ENCODE measurements at places on chromosomes 1 and 21.

GRCh38 chr21:41897700-41898099, 18.6 kb upstream of the PRDM15 start:
- DNase-seq = no peak

- no peak for DNase-seq
Observed at GRCh38 chr1:37726751-37727585, 34.7 kb downstream of the CDCA8 start.

GRCh38 chr1:167943541-167943940, 6.7 kb upstream of the MPC2 start:
- no peak for DNase-seq

DNA sequence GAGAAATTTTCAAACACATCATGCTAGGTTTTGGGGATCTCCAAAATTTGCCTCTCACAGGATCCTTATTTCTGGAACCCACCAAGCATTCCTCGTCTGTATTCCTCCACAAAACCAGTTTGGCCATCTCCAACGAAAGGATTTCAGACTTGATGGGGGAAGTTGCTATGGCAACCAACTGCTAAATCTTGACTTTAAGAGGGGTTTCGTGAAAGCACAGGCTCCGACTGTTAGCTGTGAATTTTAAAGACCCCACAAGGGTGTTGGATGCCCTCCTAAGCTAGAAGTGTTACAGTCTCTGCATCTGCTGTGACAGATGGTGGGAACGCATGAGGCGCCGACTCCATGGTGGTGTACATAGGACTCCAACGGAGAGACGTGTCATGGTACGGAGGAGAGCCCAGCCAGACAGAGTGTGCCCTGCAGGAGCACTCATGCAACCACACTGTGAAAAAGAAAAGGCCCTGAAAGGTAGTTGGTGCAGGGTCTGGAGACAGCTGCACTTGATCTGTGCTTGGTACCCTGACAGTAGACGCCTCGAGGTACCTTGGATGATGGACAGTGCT, 147.1 kb downstream of the ASTN1 start:
- peak; percentile 100 for DNase-seq

GRCh38 chr21:44761011-44761729, 40.5 kb downstream of the UBE2G2 start:
- DNase-seq = no peak

GRCh38 chr1:8777867-8778266, 39.6 kb downstream of the RERE start:
- no peak for DNase-seq

DNA sequence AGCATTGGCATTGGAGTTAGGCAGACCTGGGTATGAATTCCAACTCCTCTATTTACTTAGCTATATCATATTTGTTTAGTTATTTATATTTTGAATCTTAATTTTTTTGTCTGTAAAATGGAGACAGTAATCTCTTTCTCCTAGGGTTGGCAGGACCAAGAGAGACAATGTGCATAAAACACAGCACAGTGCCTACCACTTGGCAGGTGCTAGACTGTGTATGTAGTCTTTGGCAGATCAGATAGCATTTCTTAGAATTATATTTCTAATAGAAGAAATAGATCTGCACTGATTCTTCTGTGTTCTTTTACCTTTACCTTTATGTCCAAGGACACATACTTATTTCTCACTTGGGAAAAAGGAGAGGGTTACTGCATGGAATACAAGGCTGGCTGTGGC, 177.2 kb downstream of the GIPC2 start:
- no peak for DNase-seq

GRCh38 chr1:67726224-67726623, 41.2 kb downstream of the GADD45A start:
- no peak for DNase-seq

GRCh38 chr1:113904293-113904673, 316 bp downstream of the AP4B1 start:
- peak; percentile 60 for DNase-seq

- DNase-seq = no peak
Observed at GRCh38 chr1:201771466-201771865, 57.5 kb upstream of the IPO9 start.

DNA sequence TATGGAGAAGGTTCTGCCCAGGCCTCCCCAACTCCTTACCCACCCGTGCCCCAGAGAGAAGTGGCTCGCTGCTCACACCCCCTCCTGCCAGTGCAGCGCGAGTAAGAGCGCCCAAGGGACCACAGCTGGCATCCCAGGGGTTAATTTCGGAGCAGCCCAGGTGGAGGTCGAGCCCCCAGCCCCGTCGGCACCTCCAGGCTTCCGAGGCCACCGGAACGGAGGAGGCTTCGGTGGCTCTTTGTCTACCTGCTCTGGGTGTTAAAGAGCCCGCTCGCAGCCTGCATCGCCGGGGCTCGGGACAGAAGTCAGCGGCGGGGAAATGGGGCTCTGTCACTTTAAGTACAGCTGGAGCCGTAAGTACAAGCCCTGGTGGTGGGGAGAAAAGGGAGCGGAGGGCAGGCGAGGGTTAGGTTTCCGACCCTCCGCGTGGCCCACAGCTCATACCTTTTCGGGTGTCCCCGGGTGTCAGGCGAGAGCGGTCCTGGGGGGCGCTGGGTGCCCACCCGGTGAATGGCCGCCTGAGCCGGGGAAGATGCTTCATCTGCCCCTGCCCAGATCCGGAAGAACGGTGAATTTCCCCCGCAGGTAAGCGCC, 89.4 kb upstream of the IPO9 start:
- DNase-seq = no peak

- DNase-seq = no peak
Observed at GRCh38 chr1:54596756-54597155, 26.6 kb downstream of the FAM151A start.

GRCh38 chr1:1858382-1859086, 32.4 kb downstream of the GNB1 start:
- DNase-seq = peak; percentile 41

GRCh38 chr1:204746838-204747442, 61.4 kb upstream of the LRRN2 start:
- DNase-seq = peak; percentile 70

GRCh38 chr21:18356801-18357200, 46.8 kb downstream of the TMPRSS15 start:
- DNase-seq = no peak

- no peak for DNase-seq
Observed at GRCh38 chr1:101262630-101263348, 26.0 kb downstream of the S1PR1 start.

DNA sequence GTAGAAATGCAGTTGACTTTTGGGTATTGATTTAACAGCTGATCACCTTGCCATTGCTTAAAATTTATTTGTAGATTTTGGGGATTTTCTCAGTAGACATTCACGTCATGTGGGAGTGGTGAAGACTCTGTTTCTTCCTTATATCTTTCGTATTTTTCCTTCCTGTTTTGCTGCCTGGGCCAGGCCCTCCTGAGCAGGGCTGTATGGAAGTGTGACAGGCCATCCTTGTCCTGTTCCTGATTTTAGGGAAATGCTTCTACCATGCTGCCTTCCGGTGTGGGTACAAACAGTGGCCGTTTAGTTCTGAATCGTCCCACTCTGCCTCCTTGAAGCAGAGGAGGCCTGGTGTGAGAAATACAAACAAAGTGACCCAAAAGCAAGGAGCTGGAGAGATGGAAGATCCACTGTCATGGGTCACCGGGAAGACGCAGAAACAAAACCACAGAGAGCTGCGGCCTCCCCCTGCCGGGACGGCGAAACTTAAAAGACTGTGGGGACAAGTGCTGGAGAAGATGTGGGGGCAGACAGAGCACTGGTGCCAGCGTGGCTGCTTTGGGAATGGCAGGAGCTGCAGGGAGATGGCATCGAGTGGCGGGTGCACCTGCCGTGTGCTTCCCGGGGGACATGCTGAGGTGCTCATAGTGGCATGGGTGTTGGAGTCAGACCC, 7.6 kb downstream of the AGPAT3 start:
- DNase-seq = no peak

DNA sequence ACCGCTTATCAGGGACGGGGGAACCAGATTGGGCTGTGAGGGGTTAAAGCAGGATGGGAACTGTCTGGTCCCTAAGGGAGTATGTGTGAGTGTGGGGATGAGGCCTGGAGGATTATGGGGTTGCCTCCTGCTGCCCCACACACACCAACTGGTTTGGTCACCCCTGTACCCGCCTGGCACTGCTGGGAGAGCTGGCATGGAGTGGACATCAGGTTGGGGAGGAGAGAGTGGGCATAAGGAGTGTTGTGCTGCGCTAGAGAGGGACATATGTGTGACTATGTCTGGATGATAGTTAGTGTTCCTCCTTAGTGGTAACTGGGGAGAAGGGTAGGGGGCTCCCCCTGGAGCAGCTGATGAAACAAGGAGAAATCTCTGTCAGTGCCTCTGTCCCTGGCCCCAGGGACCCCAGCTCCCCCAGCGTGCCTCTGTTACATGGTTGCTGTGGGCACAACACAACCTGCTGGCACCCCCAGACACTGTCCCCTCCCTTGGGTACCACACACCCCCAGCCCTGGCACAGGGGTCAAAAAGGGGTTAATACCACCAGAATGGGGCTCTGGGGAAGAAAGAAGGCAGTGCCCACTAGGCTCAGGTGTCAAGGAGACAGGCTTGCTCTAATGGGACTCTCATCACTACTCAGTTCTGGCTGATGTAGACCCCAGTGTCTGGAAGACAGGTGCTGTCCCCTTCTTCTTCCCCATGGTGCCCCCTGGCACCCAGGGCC, 1.9 kb downstream of the ZBTB7B start:
- DNase-seq = no peak

DNA sequence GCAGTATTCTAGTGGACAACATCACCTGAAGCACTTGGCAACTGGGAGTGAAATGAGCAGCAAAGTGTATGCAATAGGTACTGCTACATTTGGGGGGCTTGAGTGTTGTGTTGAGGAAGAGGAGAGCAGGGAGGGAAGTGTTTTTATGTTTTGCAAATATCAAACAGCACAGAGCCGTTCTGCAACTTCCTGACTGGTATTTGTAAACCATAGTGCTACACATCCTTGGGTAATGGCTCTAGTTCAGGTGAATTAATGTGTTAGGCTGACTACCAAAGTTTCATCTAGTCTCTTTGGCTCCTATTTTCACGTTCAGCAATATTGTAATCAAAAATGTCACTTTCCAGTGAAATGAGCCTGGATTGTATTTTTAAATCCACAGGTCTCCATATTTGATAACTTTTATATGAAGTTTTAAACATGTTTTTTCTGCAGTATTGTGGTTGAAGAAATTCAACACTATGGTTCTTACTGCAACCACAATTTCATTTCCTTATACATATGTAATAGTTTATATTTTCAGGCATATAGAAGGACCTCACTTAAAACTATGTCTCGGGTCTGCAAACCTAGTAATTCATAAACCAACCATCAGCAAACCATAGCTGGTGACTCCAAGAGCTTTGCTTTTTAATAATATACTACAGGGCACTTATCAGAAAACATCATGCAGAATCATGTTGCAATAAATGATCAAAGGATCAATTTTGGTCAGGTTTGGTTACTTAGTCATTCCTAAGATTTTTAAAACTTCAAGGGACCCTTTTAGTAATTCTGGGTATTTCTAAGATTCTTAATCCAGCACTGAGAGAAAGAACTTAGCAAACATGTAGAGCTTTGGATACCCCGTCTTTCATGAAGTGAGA, 18.8 kb downstream of the ZBTB37 start:
- DNase-seq = no peak

DNA sequence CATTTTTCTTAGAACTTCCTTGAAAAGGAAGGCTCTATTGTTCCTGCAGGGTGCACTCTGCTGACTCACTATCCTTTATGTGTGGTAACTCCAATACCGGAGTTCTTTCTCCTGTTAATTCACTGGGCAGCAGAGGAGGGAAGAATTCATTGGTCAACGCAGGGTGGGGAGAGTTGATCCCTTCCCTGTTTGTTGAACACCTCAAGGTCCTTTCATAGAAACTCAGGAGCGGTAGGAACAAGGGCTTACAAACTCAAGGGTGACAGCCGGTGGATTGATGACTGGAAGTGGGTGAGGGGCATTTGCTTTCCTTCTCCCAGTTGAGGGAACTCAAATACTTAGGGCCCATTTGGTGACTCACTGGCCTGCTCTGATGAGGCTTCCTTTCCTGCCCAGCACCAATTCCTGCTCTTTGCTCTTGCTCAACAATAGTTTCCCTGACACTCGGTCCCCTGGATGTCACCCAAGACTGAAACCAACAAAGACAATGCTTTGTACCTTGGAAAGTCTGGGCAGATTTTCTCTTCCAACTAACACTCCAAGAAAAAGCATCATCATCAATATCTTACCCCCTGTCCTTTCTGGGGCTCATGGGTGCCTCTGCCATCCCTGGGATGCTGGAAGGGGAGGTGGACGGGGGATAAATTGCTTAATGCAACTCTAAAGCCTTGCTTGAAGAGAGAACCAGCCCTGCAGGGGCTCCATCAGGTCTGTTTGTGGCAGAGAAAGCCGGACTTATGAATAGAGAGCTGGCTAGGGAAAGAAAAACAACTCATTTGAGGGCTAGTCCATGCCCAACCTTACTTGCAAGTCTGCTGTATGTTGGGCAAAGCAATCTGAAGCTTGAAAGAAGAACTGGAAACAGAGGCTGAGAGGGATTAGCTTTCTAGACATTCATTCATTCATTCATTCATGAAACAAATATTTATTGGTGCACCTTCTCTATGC, 9.3 kb downstream of the SLC26A9 start:
- no peak for DNase-seq

- no peak for DNase-seq
Observed at GRCh38 chr1:229410370-229410691, 23.6 kb downstream of the ACTA1 start.

DNA sequence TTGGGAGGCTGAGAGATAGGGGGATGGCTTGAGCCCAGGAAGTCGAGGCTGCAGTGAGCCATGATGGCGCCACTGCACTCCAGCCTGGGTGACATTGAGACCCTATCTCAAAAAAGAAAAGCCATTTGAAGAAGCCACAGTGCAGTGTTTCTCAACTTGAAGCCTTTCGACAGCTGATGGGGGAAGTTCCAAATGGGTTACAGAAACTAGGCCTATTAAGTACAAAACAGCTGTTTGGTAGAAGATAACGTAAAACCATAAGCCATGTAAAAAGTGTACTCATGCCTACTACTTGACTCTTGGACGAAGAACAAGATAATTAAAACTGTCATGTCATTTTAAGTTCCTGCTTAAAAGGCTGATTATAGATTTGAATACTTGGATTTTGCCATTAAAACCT, 16.6 kb downstream of the COPA start:
- no peak for DNase-seq

DNA sequence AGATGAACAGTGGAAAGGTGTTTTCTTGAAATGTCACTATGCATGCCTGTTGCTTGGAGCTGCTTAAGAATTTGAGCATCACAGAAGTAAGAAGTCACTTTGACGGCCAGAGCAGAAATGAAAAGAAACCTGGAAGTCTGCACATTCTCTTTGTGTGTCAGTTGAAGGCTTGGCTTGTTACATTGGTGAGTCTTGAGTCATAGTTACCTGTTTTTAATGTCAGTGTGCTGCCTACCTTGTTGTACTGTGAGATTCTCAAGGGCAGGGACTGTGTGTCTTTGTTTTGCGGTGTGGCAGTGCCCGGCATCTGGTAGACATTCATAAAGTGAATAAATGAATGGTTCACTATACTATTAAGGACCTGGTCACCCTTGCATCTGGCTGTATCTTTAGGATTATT, 9.9 kb downstream of the OTUD3 start:
- no peak for DNase-seq

- no peak for DNase-seq
Observed at GRCh38 chr1:203289982-203290260, 15.4 kb upstream of the BTG2 start.
